ENCODE measurements at places on chromosomes 6 and 20.

DNA sequence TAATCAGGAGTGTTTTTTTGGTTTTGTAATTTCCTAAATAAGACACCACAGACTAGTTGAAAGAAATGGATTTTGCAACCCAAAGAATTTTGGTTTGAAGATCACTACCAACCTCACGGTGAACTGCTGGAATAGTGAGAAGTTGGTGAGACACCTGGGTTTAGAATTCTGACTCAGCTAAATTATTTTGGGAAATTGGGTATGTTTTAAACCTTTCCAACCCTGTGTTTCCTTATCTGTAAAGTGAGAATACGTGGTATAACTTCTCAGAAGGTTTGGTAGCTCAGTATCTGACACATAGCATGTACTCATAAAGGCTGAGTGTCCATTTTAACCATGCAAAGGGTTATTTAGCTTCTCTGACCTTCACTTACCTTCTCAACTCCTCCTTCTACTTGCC is 261.9 kb downstream of the FOXA2 start:
- no peak for DNase-seq

- no peak for DNase-seq
These were observed 64.2 kb downstream of the GCNT2 start for GRCh38 chr6:10585209-10585845.

- no peak for DNase-seq
These were observed 122.1 kb upstream of the TRAF3IP2 start for GRCh38 chr6:111727802-111728201.

DNA sequence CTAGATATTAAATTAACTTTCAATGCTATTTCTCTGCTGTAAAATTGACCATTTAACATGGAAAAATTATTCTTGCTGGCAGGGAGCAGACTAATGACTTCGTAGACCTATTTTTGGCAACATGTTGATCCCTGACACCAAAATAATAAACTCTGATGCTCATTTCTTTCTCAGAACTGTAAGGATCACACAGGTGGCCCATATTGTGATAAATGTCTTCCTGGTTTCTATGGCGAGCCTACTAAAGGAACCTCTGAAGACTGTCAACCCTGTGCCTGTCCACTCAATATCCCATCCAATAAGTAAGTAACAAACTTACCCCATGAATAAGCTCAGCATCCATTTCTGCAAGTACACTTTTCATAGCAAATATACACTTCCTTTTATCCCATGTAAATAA is 387.5 kb downstream of the LAMA2 start:
- DNase-seq, result no peak

DNA sequence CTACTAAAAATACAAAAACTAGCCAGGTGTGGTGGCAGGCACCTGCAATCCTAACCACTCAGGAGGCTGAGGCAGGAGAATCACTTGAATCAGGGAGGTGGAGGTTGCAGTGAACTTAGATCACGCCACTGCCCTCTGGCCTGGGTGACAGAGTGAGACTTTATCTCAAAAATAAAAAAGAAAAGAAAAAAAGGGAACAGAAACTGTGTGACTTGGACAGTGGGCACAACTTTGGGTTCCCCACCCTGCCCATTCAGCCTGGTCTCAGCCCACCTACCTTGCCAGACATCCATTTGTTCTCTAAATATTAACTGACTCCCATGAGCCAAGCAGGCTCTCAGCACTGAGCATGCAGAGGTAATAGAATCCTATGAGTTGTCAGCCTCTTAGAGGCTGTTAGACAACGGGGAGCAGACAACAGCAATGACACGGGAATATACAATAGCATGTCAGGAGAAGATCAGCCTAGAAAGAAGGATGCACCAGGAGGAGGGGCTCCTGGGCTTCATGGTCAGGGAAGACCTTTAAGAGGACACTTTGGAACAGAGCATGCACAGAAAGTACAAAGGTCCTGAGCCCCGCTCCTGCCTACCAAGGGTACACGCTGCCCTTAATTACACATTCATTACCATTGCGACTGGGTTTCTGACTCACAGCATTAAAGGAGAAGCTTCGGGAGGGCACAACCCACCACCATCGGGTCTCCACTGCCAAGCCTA is 20.0 kb downstream of the FAM209B start:
- no peak for DNase-seq

DNA sequence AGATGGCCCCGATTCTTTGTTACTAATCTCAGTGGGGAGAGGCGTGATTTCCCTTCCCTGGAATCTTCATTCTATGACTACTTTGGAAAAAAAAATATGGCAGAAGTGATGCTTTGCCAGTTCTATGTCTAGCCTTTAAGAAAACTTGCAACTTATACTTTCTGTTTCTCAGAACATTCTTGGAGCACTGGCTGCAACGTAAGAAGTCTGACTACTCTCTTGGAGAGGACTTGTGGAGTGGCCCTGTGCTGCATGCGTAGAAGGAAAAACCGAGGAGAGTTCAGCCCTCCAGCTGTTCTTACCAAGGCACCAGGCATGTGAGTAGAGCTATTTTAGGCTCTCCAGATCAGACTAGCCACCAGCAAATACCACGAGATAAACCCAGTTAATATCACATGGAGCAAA is 77.6 kb upstream of the STXBP5 start:
- no peak for DNase-seq

GRCh38 chr6:25301362-25301761 is 22.2 kb downstream of the CARMIL1 start:
- DNase-seq, result no peak

- no peak for DNase-seq
These were observed 225.9 kb upstream of the CITED2 start for GRCh38 chr6:139600343-139600742.

- no peak for DNase-seq
These were observed 39.0 kb upstream of the PTPN1 start for GRCh38 chr20:50471231-50471630.

DNA sequence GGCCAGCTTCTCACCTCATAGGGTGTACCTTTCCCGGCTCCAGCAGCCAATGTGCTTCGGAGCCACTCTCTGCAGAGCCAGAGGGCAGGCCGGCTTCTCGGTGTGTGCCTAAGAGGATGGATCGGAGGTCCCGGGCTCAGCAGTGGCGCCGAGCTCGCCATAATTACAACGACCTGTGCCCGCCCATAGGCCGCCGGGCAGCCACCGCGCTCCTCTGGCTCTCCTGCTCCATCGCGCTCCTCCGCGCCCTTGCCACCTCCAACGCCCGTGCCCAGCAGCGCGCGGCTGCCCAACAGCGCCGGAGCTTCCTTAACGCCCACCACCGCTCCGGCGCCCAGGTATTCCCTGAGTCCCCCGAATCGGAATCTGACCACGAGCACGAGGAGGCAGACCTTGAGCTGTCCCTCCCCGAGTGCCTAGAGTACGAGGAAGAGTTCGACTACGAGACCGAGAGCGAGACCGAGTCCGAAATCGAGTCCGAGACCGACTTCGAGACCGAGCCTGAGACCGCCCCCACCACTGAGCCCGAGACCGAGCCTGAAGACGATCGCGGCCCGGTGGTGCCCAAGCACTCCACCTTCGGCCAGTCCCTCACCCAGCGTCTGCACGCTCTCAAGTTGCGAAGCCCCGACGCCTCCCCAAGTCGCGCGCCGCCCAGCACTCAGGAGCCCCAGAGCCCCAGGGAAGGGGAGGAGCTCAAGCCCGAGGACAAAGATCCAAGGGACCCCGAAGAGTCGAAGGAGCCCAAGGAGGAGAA is 10.5 kb downstream of the GNAS-AS1 start:
- DNase-seq, result no peak

- no peak for DNase-seq
These were observed 11.1 kb downstream of the ULBP1 start for GRCh38 chr6:149974825-149975224.

DNA sequence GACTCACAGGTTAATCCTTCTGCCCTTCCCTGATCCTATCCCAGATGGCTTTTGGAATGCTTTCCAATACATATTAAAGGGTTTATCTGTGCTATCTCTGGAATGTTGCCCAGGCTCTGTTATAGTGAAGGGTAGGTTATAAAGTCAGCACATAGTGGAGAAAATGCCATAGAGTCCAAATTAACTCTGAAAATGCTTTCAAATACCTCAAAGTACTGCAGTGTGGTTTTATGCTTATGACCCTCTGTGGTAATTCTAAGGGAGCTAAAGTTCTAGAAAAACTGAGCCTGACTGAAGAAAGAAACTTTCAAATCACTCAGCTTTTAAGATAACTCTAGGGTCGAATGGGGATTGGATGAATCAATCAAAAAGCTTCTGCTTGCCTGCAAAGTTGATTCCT is 159.8 kb downstream of the PLCB1 start:
- no peak for DNase-seq

- DNase-seq, result no peak
These were observed 166.7 kb upstream of the ADGRB3 start for GRCh38 chr6:68468244-68468884.

DNA sequence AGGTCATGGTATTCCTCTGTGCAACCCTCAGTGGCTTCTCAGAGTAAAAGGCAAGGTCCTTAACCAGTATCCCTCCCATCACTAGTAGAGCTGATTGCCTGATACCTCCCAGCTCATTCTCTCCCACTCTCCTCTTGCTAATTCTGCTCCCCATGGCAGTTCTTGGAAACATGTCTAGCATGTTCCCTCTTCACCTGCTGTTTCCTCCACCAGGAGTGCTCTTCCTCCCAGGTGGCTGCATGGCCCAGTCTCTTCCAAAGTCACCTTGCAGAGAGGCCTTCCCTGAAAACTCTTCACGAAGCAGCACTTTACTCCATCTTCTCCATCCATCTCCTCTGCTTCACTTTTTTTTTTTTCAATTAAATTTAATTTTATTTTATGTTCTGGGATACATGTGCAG is 36.2 kb upstream of the OLIG3 start:
- DNase-seq, result no peak

DNA sequence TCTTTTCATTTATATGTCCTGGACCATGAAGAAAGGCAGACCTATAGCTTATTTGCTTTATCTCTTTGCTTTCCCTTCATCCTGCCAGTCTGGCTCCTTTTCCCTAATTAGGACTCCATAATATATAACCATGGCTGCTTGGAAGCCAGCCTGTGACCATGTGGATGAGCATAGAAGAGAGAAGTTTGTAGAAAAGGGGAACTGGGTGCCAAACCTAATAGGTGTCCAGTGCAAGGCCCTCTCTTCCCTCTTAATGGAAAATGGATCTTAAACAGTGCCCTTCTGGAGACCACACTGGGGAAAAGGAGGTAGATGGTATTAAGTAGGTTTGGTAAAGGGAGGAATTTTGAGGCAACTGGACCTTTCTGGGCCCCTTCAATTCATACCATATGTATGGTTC is 16.7 kb upstream of the OSTM1 start:
- no peak for DNase-seq
